ENCODE measurements at places on chromosomes 7 and 10.

DNA sequence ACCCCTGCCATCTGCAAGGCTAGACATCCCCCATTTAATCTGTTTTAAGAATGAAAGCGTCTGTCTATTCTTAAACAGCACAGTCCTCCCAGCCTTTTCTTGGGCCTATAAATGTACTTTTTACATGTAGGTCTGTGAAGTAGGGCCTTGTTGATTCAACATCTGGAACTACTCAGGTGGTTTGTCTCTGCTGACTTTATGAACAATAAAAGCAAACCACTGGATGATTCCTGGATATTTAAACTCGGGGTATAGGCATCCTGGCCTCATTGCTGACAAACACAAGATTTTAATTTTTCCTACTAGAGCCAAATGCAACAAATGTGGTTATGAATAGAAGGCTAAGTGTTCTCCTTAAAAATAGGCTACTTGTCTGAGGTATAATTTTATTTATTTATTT lies 198.3 kb downstream of the WDR11 start:
- DNase-seq = no peak

DNA sequence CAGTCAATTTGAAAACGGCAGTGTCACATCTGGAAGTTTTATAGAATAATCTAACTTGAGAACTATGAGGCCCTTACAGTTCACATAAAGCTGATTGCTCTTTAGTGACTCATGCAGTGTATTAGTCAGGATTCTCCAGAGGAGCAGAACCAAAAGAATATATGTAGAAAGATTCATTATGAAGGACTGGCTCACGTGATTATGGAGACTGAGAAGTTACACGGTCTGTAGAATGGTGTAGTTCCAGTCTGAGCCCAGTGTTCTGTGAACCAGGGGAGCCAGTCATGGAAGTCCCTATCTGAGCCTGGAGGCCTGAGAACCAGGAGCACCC lies 21.5 kb downstream of the RBM33 start:
- DNase-seq = no peak

DNA sequence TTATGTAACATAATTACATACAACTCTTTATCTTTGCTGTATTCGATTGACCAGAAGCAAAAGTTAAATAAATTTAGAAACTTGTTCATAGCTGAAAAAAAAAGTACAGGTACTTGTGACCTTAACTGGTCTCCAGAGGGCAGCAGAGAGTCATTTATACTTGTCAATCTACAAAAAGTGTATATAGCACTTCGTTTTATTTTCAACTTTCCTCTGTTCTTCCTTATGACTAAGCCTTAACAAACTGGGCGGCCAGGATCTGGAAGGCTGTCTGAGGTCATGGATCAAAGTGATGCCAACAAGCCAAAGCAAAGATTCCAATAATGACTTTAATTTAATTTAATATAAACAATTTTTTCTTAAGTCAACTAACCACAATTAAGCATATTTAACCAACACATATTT lies 29.8 kb downstream of the C10orf67 start:
- DNase-seq = peak; percentile 64

DNA sequence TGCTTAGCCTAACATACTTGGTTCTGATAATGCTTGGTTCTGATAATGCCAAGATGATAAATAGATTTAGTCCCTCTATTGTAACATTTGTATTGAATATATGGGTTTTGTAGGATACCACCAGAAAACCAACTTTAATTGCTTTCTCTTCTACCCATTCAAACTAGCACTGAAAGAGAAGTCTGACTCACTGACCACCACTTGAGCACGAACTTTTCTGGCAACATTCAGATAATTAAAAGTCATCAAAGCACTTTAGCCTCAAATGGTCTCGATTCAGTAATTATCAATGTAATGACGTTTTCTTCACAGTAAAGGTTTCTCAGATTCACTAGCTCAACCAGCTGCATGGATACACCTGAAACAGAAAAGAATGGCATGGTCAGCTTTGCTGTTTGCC lies 63.0 kb downstream of the HDAC9 start:
- no peak for DNase-seq

- no peak for DNase-seq
Observed at GRCh38 chr10:55852900-55853299, 508.2 kb downstream of the ZWINT start.

DNA sequence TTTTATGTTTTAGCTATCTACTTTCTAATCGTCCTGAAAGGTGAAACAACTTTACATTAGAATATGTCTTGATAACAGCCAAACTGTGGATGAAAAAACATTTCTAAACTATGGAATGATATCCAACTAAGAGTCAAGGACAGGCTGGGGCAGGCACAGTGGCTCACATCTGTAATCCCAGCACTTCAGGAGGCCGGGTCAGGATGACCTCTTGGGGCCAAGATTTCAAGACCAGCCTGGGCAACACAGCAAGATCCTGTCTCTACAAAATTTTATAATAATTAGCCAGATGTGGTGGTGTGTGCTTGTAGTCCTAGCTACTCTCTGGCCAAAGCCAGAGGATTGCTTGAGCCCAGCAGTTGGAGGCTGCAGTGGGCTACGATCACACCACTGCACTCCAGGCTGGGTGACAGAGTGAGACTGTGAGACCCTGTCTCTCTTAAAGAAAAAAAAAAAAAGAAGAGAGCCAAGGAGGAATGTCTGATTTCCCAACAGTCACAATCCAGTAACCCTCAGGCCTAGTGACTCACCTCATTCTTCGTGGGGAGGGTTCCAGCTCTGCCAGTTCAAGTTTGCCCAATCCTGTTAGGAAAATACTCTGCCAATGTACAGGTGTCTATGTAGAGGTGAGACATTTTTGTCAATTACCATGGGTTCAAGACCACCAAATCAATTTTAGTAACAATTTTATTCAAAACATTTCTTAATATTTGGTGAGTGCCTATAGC lies 14.6 kb upstream of the FZD1 start:
- DNase-seq = no peak

GRCh38 chr10:84563868-84564267 lies 235.5 kb downstream of the CCSER2 start:
- DNase-seq = no peak

GRCh38 chr7:156175003-156175402 lies 362.7 kb upstream of the SHH start:
- no peak for DNase-seq

- DNase-seq = no peak
Observed at GRCh38 chr10:64617085-64617484, 1095.9 kb downstream of the REEP3 start.

- DNase-seq = no peak
Observed at GRCh38 chr7:111560773-111561653, 1.3 kb downstream of the IMMP2L start.

GRCh38 chr10:42431095-42431494 lies 207.3 kb downstream of the ZNF33B start:
- DNase-seq = no peak

- DNase-seq = no peak
Observed at GRCh38 chr10:5645944-5646617, 20.3 kb downstream of the ASB13 start.

- DNase-seq = no peak
Observed at GRCh38 chr7:12391922-12392615, 11.6 kb downstream of the VWDE start.

DNA sequence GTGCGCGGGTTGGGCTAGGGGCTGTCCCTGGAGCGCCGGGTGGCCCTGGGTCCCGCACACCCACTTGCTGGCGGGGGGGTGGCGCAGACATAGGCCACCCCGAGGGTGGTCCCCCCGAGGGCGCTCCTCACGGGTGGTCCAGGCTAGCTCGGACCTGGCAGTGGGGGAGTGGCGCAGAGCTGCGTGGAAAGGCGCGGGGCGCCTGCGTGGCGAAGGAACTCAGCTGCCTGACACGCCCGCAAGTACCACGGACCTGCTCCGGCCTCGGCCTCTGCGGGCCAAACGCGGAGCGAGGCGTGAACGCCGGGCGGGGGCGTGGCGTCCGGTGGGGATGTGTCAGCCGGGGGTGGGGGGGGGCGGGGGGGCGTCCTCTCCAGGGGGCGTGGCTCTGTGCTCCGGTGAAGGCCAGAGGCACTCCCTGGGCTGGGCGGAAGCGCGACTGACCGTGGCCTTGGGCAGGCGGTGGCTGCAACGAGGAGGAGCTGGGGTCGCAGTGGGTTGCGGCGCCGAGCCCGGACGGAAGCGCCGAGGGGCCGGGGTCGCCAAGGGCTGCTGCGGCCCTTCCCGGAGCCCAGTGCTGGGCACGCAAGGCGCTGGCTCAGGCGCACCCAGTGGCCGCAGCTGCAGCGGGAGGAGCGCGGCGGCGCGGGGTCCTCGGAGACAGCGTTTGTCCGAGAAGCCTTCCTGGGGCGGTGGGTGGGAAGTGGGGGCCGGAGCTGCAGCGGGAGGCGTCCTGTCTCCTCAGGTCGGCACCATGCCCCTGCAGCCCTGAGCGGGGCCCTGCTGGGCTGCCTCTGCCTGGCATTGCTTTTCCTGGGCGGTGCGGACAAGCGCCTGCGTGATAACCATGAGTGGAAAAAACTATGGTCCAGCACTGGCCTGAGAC lies 58.9 kb upstream of the NUPR2 start:
- DNase-seq = no peak

GRCh38 chr10:30745953-30746352 lies 116.4 kb upstream of the LYZL2 start:
- no peak for DNase-seq

DNA sequence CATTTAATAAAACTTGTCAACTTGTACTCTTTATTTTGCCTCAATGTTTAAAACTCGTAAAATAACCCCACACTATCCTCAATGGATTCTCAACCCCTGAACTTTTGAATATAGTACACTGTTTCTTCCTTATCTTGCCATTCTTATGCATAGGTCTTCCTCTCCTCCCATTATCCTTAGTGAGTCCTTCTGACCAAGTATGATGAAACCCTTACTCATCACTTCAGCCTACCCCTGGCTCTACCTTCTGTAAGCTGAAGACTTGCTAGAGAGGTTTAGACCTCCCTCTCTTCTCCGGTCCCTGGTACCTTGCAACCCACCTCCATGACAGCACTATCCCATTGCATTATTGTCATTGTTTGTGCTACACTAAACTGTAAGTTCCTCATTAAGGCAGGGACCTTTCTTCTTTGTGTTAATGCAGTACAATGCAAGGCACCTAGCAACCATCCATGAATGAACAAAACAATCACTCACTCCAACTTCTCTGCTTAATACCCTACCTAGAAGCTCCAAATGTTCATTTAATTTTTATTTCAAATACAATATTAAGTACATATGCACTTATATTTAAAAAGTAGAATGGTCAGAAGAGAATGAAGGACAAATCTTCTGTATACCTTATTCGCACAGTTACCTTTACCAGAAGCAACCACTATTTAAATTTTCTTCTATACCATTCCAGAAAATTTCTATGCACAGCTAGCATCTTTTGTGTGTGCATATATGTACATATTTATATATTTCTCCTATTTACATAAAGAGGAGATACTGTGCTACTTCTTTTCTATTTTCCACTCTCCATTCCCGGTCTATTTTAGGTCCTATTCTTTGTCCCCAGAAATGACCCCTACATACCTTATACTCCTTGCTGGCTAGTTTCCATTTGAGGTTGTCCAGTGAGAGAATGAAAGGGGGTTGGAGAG lies 77.5 kb downstream of the SLC16A9 start:
- no peak for DNase-seq

DNA sequence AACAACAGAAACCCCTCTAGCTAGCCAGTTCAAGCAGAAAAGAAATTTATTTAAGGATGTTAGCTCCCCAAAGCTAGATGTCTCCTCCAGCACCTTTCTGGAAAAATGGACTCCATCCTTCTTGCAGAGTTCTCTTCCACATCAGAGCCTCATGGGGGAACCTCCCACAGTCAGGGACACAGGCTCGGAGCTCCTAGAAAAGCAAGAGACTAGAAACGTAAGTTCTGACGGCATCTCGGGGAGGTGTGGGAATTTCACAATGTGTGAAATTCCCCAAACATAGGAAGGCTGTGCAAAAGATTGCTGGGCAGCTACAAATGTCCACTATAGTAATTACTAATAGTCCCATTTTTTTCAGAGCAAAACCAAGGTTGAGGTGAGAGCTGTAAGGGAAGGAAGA lies 184.8 kb downstream of the EVX1 start:
- no peak for DNase-seq

DNA sequence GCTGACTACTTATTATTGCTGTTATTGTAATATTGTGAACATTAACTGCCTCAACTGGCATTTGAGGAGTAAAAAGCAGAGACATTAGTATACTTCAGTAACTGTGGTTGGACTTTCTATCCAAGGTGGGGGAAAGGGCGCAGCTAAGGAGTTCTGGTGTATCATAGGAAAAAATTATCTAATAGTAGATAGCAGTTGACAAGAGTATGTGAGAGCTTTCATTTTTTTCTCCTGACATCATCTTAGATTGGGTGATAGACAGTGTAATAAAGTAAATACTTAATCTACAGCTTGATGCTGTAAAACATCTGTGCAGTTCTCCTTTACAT lies 68.9 kb downstream of the PHTF2 start:
- no peak for DNase-seq

DNA sequence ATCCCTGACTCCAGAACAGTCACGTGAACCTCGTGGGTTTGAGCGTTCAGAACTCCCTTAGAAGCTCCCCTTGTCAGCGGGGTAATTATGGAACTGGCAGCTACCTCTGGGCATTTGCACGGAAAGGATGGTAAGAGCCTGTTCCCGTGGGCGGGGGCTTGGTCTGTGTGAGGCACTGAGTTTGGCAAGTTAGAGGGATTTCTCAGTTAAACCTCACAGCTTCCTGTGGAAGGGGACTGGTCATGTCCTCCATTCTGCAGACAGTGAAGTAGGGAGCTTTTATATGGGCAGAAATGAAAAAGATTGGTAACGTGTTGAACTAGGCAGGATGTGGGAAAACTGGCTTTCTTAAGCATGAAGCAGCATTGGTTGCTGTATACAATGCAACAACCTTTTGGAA lies 16.0 kb downstream of the PALD1 start:
- DNase-seq = no peak

DNA sequence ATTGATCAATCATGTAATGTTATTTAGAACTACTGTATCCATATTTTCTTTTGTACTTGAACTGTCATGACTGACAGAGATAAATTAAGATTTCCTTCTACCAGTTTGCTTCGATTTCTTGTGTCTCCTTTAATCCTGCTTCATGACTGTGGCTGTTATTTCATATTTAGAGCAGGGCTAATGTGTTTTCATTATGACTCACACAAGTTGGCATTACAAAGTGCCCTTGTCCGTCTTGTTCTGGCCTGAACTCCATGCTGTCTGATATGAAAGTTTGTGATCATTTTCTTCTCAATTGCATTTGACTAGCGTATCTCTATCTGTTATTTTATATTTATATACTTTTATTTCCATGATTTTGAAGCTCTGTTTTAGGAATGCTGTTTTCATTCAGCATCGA lies 344.1 kb upstream of the PRKCQ start:
- no peak for DNase-seq

- DNase-seq = no peak
Observed at GRCh38 chr10:125783408-125783807, 7.8 kb upstream of the MMP21 start.

Measured in stimulated activated effector memory CD8-positive, alpha-beta T cell treated with anti-CD3 and anti-CD28 coated beads, Interleukin-12 subunit alpha, Interleukin-12 subunit beta, amount 100 ng/mL, for 72 hours (primary cell).